ENCODE measurements at places on chromosomes 2 and 18.
A peak's percentile ranks its signal among the peaks of the same experiment; 100 is the strongest.

DNA sequence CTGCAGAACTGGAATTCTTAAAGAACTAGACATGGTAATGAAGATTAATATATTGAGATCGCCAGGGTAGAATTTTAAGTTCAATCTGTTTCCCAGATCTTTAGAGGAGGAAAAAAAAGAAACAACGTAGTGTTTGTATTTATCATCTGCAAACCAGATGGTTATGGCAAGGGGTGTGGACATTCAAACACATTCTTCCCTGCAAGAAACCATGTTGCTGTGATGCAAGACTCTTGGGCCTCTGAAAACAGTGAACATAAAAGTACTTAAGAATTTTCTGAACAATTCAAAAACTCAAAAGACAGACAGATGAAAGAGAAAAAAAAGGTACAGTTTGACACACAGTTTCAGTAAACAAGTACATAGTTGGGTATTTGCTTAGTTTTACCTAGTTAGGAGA lies 35.6 kb downstream of the COL5A2 start:
- no peak for DNase-seq

GRCh38 chr2:40824278-40824677 lies 372.4 kb upstream of the SLC8A1 start:
- DNase-seq: no peak

- no peak for DNase-seq
These were observed 113.7 kb downstream of the TTC27 start for GRCh38 chr2:32741575-32741974.

DNA sequence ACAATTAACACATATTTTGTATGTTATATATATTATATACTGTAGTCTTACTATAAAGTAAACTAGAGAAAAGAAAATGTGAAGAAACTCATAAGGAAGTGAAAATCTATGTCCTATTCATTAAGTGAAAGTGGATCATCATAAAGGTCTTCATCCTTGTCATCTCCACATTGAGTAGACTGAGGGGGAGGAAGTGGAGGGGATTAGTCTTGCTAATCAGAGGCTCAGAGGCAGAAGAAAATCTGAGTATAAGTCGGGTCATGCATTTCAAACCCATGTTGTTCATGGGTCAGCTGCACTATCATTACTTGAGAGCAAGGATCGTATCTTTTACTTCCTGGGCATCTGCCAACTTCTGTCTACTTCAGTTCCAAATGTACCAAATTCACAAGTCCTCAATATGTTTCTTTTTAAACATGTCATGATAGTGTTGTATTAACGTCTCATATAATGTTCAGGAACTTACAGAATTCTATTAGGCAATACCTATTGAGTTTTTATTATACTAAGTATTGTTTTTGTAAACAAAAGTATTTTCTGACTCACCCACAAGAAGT lies 208.9 kb upstream of the BOD1L2 start:
- no peak for DNase-seq

DNA sequence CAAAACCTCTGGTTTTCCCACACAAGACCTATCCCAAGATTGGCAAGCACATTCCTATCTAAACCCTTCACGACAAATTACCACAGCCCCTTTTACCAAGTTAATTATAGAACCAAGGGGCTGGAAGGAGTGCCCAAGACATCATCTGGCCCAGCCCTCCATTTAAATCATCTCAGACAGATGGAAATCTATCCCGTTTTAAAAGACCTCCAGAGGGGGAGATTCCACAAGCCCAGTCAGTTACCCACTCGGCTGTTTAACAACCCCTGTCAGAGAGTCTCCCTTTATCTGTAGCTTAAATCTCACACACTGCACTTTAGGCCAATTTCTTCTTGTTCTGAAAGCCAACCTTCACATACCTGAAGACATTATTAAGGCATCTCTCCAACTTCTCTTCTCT lies 179.1 kb upstream of the MEIS1 start:
- DNase-seq: no peak

GRCh38 chr2:67486041-67486796 lies 89.1 kb downstream of the ETAA1 start:
- no peak for DNase-seq

- DNase-seq: peak; percentile 18
These were observed 116.7 kb downstream of the LPIN1 start for GRCh38 chr2:11863103-11863502.

GRCh38 chr18:13424363-13424762 lies 205.8 kb downstream of the LDLRAD4 start:
- DNase-seq: no peak

DNA sequence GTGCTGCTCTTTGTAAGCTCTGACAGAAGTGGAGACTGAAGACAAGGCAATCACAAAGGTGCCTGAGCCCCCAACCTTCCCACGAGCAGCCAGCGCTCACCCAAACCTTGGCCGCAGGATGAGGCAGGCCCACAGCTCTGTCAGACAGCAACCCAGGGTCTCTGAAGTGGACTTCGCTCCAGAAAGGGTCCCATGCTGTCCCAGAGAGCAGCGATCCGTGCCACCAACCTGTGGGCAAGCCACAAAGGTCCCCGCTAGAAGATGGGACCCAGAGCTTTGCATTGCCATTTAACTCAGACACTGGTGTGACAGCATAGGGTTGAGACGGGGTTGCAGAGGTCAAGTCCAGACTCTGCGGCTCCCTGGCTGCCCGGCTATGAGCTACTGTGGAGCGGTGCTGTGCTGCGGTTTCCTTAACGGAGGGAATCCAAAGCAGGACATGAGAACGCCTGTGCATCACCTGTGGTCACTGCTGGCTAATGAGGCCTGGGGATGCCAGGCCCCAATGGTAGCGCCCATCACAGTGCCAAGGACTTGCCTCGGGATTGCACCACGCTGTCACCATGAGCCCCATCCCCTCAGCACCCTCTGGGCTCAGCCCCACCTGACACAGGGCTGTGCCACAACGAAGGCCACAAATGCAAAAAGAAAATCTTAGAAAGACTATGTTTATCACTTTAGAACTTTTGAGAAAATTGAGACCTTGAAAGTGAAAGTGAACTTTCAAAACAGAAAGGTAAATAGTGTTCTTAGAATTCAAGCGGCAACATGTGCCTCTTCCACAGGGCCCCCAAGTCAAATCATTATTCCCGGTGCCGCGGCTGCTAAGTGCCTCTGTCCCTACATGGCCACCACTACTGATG lies 103.4 kb downstream of the HDAC4 start:
- DNase-seq: no peak

- no peak for DNase-seq
These were observed 119.0 kb downstream of the GULP1 start for GRCh38 chr2:188410504-188411235.

- DNase-seq: peak; percentile 29
These were observed 515 bp downstream of the TSHZ1 start for GRCh38 chr18:75211002-75211621.

- DNase-seq: no peak
These were observed 647.9 kb downstream of the PLCL1 start for GRCh38 chr2:198452327-198452726.

DNA sequence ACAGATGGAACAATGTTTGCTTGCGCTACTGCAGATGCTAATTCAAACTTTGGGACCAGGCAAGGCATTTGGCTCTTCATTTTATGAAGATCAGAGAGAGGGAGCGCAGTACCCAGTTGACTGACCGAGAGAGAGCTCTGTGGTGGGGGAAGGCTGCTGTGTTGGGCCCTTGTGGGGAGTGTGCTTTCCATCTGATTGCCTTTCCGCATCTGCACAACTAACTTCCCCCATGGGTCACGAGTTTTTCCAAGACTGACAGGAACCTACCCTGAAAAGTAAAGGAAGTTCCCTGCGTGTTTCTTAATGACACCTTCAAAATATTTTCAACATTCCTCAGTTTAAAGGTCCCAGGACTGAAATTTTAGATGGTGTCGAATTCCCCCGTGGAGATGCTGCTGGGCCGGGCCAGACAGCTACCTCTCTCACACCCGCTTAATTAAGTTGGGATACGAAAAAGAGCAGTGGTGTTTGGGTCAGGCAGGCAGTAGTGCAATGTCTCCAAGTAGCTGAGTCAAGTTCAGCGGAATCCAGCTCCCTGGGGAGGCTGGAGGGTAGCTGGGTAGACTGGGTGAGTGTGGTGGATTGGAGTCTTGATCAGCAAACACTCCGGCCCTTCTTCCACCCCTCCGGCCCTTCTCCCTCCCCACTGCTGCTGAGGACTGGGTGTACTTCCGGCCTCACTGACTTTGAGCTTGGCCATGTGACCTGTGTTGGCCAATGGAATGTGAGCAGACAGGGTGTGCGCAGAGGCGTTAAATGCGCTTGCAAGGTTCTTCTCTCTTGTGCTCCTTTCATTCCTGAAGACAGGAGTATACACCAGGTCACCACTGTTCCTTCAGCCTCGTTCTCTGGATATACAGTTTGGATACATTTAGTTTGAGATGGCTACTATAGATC lies 2.3 kb upstream of the ARHGAP25 start:
- no peak for DNase-seq

DNA sequence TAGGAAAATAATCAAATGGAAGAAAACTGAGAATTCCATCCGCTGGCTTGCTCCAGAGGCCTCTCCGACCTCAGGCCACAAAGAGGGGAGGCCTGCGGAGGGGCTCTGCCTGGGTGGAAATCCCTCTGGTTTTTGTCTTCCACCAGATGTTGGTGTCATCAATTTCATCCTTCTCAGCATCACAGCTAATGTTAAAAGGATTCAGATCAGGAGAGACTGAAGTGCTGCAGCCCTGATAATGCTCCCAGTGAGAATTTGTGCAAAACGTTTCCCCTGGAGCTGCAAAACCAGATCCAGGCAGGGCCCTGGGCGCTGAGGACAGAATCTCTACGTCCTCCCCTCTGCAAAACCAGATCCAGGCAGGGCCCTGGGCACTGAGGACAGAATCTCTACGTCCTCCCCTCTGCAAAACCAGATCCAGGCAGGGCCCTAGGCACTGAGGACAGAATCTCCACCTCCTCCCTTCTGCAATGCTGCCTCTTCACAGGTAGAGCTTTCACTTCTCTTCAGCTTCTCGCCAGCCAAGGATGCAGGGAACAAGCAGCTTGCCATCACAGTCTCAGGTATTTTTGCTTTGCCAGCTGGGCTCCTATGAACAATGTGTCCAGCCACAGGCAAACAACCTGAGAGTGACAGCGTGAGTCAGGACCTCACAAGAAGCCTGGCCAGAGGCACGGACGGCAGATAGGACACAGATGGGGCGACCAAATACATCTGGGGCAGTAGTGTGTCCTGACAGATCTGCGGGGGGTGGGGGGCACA lies 81.2 kb downstream of the TMEM18 start:
- no peak for DNase-seq

- DNase-seq: no peak
These were observed 84.4 kb downstream of the EIPR1 start for GRCh38 chr2:3293221-3293620.

- no peak for DNase-seq
These were observed 231.7 kb downstream of the KLHL29 start for GRCh38 chr2:23616630-23617029.

GRCh38 chr2:95082477-95082876 lies 39.1 kb downstream of the MRPS5 start:
- DNase-seq: no peak

- DNase-seq: no peak
These were observed 237.6 kb downstream of the PRKCE start for GRCh38 chr2:45889053-45889452.

DNA sequence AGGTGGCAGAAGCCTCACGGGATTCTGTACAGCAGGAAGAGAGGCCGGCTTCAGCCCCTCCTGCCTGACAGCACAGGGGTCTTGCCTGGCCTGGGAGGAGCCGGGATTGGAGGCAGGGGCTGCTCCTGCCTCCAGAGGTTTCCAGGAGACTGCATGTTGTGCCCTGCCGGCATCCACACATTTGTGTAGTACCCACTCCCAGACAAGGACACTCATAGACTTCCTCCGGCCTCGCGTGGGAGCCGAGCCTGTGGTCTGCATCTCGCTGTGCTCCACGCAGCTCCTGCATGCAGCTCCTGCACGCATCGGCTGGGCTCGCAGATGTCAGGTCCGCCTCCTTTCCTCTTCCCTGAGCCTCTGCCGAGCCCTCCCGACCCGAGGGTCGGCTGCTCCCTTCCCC lies 34.7 kb downstream of the TPO start:
- no peak for DNase-seq

DNA sequence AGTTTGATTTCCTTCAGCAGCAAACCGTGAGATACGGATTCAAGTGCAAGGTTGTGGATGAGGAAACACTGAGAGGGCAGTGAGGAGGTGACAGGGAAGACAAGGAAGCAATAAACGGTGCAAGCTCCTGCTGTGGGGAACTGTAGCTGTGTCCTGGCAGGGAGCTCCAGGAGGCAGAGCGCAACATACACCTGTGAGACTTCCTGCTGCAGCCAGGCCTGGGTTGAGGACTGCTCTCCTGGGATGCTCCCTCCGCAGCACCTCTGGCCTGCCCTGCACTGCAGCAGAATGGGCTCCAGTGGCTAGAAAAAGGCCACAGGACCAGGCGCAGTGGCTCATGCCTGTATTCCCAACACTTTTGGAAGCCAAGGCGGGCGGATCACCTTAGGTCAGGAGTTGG lies 85.5 kb downstream of the MRO start:
- DNase-seq: no peak

DNA sequence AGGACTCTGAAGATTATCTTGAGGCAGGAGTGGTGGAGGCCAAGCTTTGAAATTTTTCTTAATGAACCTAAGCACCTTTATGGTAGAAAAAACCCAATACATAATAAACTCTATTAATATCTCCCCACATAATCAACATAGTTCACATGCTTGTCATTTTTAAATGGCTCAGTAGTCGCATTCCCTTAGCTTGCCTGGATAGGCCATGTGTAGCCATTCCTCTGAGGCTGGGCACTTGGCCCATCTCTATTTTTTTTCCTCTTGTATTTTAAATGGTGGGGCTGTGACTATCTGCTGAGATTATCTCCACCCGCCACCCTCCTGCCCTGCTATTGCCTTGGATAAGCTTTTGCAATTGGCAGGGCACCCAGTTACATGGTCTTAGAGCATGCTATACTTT lies 143.1 kb downstream of the FHOD3 start:
- no peak for DNase-seq

DNA sequence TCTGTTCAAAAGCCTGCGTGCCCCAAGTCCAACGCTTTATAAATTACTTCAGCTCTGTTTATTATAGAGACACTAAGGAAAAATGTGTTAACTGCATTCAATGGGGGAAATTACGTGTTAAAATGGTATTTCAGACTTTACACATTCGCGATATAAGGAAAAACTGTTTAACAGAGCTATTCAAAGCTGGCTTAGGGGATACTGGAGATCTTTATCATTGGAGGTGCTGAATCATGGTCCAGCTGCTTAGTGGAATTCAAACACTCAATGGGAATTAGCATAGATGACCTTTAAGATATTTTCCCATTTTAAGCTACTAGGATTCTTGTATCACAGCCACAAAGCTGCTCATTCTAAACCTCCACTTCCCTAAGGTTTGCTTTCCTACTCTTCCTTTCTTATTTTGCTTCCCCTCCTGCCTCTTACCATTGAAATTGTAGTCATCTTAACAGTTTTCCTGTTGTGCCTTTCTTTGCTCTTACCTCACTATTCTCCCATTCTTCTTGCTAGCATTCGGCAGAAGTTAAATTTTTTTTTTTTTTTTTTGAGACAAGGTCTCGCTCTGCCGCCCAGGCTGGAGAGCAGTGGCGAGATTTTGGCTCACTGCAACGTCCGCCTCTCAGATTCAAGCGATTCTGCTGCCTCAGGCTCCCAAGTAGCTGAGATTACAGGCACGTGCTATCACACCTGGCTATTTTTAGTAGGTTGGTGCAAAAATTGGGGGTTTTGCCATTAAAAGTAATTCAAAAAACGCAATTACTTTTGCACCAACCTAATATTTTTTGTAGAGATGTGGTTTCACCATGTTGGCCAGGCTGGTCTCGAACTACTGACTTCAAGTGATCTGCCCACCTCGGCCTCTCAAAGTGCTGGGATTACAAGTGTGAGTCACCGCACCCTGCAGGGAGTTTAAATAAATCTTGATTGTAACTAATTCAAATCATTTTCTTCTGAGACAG lies 6.5 kb downstream of the SULT6B1 start:
- DNase-seq: no peak

- peak; percentile 29 for DNase-seq
These were observed 1.3 kb downstream of the PRPF40A start for GRCh38 chr2:152715854-152716428.

Measured in activated naive CD4-positive, alpha-beta T cell treated with Interleukin-2 at 50 U/mL for 16 hours (primary cell).